ENCODE measurements at places on chromosomes 11 and 22. TPM values are rescaled to one million over a fixed set of nuclear protein-coding genes. Genes with fewer than 3 reads are reported as not detected.
A peak's percentile ranks its signal among the peaks of the same experiment; 100 is the strongest.

- DNase-seq: no peak
Observed at GRCh38 chr22:20433686-20434241, 3.9 kb downstream of the SCARF2 start.

DNA sequence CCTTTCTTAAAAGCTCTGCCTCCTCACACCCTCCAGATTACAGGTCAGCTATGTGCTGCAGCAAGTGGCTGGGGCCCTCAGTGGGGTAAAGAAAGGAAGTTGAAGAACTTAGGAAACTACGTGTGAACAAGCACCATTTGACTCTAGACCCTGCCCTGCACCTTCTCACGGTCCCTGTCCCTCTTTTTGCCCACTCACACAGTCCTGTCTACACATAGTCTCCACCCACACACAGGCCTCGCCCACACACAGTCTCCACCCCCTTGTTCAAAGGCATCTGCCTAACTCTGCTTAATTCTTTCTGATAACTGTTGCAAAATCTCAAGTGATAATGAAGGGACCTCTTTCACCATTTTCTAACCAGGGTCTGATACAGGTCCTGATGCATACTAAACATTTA lies 59.0 kb downstream of the TMPRSS5 start:
- DNase-seq: no peak

GRCh38 chr11:34149786-34150185 lies 44.4 kb downstream of the NAT10 start:
- DNase-seq: no peak

- no peak for DNase-seq
Observed at GRCh38 chr11:127656116-127656836, 655.7 kb upstream of the KIRREL3 start.

DNA sequence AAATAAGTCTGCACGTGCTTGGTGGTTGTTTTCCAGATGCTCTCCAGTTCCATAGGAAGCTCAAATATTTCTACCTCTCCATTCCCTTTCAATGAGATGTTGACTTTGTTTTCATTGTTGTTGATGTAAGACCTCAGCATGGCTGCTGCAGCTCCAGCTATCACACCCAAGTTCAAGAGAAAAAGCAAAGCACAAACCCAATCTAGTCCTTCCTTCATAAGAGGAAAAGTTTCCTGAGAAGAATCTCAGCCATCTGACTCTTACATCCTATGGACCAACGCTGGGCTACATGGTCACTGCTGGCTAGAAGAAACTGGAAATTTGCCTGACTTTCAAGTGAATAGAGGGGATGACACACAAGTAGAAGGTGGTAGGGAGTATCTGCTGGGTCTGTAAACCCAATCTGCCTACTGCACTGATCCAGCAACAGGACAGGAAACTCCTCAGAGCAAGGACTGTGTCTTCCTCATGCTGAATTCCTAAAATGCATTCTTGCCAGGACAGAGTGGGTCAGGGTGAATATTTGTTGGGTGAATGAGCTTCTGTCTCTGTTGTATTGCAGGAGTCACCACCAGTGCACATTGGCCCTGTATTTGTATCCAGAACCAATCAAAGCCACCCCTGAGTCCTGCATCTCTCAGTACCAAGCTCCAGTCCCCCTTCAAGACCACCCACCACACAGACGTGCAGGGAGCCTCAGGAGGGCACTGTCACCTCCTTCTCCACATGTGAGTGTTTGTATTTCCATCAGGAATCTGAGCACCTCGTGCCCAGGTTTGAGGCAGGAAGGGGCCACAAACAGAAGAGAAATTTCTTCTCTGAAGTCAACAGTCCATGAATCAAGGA lies 118.0 kb upstream of the IGLL5 start:
- DNase-seq: no peak

GRCh38 chr22:19728836-19729235 lies 5.5 kb downstream of the GP1BB start:
- no peak for DNase-seq

GRCh38 chr11:737366-737765 lies 9.9 kb upstream of the TALDO1 start:
- DNase-seq: no peak

GRCh38 chr11:87628957-87629356 lies 546.3 kb downstream of the RAB38 start:
- no peak for DNase-seq

- no peak for DNase-seq
Observed at GRCh38 chr11:17460406-17460805, 16.2 kb downstream of the ABCC8 start.

DNA sequence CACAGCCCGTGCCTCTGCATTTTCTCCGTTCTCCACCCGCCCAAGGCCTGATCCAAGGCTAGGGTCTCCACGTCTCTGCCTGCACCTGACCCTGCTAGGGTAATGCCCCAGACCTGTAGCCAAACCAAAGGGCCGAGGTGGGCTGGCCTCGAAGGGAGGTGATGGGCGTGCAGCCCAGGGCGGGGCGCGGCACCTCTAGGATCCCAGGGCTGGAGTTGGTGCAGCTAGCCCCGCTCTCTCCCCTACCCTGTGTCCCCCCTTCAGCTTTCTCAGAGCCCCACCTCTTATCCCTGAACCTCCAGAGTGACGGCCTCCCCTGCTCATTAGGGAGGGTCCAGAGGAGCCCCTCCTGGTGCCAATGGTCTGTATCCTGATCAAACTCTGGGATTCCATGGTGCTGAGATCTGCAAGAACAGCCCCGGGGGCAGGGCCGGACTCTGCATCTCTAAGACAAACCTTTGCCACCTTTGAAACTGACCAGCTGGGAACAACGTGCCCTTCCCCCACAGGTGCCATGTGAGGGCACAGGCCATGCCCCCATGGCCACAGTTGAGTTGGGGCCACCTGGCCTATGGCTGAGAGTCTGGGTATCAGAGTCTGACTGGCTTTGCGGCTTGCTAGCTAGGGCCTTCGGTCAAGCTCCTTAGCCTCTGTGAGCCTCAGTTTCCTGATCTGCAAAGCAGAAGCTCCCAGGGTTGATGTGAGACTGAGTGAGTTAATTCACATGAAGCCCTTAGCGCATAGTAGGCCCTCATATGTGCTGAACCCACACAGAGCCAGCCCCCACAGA lies 23.1 kb upstream of the CBX7 start:
- no peak for DNase-seq

- no peak for DNase-seq
Observed at GRCh38 chr11:47916361-47916841, 64.0 kb upstream of the PTPRJ start.

GRCh38 chr11:33631749-33632091 lies 68.9 kb downstream of the C11orf91 start:
- no peak for DNase-seq

GRCh38 chr11:128553662-128554362 lies 33.5 kb downstream of the ETS1 start:
- DNase-seq: peak; percentile 56

GRCh38 chr11:133829566-133829965 lies 15.7 kb downstream of the SPATA19 start:
- no peak for DNase-seq

- DNase-seq: no peak
Observed at GRCh38 chr11:84261707-84262106, 975.5 kb upstream of the CCDC90B start.

DNA sequence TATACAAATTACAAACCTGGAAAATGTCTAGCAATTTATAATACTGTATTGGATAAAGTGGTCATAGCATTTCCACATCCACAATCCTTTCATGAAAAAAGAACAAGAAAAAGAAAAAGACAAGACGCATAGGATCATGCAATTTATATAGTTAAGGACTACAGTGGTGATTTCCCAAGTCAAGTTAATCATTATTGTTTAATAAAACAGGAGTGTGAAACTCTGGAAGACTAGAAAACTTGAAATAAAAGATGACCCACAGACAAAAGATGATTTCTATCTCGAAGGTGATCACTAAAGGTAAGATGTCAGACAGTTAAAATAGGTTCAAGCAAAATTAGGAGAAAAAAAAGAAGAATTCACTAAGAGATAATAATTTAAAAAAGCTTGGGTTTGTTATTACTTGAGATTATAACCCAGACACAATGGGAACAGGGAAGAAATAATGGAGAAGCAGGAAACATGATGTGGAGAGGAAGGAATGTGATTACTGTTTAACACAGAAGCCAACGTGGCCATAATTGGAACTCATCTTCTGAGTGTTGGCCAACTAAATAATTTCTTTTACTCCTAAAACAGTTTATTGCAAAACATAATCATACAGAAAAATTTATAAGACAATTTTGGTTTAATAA lies 441.2 kb upstream of the ANO3 start:
- DNase-seq: no peak

DNA sequence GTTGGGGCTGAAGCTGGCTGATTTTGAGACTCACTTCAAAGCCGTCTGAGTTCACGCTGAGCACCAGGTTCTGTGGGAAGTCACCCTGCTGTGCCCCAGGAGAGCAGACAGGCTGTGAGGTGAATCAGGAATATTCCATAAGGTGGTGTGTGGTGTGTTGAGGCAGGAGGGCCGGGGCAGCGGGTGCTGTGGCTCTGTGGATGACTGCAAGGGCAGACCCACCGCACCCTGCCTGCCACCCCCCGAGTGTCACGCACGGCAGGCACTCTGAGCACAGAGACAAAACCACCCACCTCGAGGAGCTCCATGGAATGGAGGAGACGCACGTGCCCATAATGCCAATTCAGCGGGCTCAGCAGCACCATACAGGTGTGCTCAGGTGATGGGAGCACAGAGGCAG lies 147.8 kb downstream of the PKNOX2 start:
- no peak for DNase-seq

DNA sequence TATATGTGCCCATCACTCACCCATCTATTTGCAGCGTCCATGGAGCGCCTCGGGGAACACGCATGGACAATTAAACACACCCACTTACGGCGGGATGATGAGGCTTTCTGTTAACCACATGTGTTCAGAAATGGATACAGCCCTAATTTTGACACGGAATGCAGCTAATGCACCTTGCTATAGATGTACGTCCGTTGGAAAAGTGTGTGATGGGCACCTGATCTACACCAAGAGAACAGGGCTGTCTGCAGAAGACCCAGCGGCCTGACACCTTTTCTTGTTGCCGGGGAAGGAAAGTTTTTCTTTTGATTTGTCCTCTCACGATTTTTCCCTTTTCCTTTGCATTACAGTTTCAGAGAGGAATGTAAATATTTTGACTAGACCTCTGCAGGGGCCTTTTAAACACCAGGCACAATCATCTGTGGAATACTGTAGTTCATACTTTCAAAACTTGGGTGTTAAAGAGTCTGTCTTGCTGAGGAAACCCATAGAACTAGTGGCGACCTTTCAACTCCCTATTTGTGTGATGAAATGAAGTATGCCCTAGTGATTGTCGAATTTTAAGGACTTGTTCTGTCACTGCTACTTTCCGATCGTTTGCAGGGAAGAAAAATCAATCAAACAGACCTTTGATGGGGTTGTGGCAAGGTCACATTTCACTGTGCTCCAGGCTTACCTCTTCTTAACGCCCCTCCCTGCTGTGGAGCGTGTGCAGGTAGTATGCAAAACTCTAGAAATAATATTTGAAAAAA lies 16.5 kb upstream of the PAX6 start:
- peak; percentile 29 for DNase-seq

GRCh38 chr22:33659448-33659847 lies 260.8 kb downstream of the LARGE1 start:
- no peak for DNase-seq

DNA sequence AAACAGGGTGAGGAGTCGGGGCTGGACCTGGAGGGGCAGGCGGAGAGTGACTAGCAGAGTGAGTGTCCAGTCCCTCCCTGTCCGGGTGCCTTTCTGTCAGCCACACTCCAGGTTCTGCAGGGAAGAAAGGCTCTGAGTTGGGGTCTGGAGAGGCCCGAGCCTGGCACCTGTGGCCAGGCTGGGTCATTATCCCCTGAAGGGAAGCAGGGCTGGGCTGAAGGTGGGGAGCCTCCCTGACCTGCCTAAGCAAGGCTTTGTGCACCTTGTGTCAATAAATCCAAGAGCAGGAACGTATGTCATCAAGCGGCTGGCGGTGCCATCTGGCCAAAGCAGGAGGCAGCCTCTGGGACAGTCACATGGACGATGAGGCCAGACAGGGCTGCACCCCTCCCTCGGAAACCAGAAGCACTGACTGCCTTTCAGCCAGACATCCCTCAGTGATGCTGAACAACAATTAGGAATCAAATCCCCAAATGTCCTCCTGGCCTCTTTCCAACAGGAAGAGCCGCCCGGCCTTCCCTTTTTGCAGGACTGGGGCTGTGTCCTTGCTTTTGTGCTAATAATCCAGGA lies 73.9 kb upstream of the FGF3 start:
- no peak for DNase-seq

GRCh38 chr22:41478891-41479521 lies 10.1 kb downstream of the ACO2 start:
- no peak for DNase-seq

GRCh38 chr22:23109079-23109347 lies 32.8 kb downstream of the RSPH14 start:
- DNase-seq: no peak

DNA sequence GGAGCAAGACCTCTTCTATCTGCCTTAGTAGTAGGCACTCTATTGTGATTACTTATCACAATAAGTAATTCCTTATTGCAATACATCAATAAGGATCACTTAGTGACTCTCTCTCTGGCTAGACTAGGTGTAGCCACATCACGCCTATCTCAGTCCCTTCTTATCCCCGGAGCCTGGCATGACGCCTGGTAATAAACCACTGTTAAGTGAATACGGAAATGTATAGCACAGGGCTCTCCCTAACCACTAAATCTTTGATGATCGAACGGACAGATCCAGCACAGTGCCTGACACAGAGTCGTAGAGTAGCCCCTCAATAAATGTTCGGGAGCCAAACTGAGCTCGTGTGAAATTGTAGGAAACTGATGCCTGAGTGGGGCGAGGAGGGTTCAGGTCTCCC lies 143.3 kb downstream of the FBXO7 start:
- no peak for DNase-seq

Gene SLC22A9
- not detected for total RNA-seq

Gene HPX
- total RNA-seq: not detected

Gene ASCL2
- total RNA-seq: not detected

Gene GAL
- not detected for total RNA-seq

Gene RFPL3
- total RNA-seq: not detected

Gene A4GALT
- total RNA-seq: 2.2 TPM

Gene BAIAP2L2
- total RNA-seq: not detected

Gene SPECC1L
- total RNA-seq: 27.0 TPM

Gene HSPA8
- total RNA-seq: 3,716 TPM

Gene LMNTD2
- 1.4 TPM for total RNA-seq
